ENCODE measurements at places on chromosomes 1 and 21. TPM values are rescaled to one million over a fixed set of nuclear protein-coding genes. Genes with fewer than 3 reads are reported as not detected.

CRNN gene
- not detected for total RNA-seq

CHIA gene
- not detected for total RNA-seq

COA6 gene
- total RNA-seq = 18.1 TPM

HECTD3 gene
- total RNA-seq = 19.6 TPM

RGS4 gene
- total RNA-seq = 2.8 TPM

KCNN3 gene
- 0.99 TPM for total RNA-seq

PLA2G4A gene
- total RNA-seq = 15.1 TPM

AIM2 gene
- not detected for total RNA-seq

NBPF8 gene
- 3.2 TPM for total RNA-seq

RHBDL2 gene
- not detected for total RNA-seq

RABGGTB gene
- 40.5 TPM for total RNA-seq

DNALI1 gene
- 0.20 TPM for total RNA-seq

TPTE gene
- total RNA-seq = not detected

BEST4 gene
- not detected for total RNA-seq

PDZK1IP1 gene
- total RNA-seq = not detected

SELL gene
- total RNA-seq = under 0.01 TPM

VHLL gene
- 0.20 TPM for total RNA-seq

AMY1C gene
- total RNA-seq = not detected

SPRR5 gene
- total RNA-seq = not detected

TRNAU1AP gene
- total RNA-seq = 17.7 TPM

TGFBR3 gene
- 7.4 TPM for total RNA-seq

INAVA gene
- not detected for total RNA-seq

NUF2 gene
- total RNA-seq = 1.6 TPM

RGS21 gene
- not detected for total RNA-seq

KRTAP11-1 gene
- not detected for total RNA-seq

ADORA1 gene
- not detected for total RNA-seq

KRTAP25-1 gene
- not detected for total RNA-seq

ERRFI1 gene
- total RNA-seq = 112 TPM

PRELP gene
- not detected for total RNA-seq

FCRL6 gene
- not detected for total RNA-seq

CYP4X1 gene
- total RNA-seq = 0.87 TPM

OLFML2B gene
- 0.22 TPM for total RNA-seq

C1orf56 gene
- total RNA-seq = 0.87 TPM

PTGS2 gene
- 21.0 TPM for total RNA-seq

SPATA1 gene
- 0.22 TPM for total RNA-seq

PRAMEF15 gene
- total RNA-seq = not detected

ZSCAN20 gene
- 5.0 TPM for total RNA-seq

TNFSF18 gene
- 50.3 TPM for total RNA-seq

VAMP3 gene
- total RNA-seq = 95.2 TPM

KIAA1614 gene
- total RNA-seq = 1.5 TPM

MKNK1 gene
- 11.8 TPM for total RNA-seq

NIPAL3 gene
- 12.4 TPM for total RNA-seq

TMPRSS15 gene
- not detected for total RNA-seq

LCE3D gene
- total RNA-seq = not detected
